ENCODE measurements at places on chromosomes 6 and 20.

DNA sequence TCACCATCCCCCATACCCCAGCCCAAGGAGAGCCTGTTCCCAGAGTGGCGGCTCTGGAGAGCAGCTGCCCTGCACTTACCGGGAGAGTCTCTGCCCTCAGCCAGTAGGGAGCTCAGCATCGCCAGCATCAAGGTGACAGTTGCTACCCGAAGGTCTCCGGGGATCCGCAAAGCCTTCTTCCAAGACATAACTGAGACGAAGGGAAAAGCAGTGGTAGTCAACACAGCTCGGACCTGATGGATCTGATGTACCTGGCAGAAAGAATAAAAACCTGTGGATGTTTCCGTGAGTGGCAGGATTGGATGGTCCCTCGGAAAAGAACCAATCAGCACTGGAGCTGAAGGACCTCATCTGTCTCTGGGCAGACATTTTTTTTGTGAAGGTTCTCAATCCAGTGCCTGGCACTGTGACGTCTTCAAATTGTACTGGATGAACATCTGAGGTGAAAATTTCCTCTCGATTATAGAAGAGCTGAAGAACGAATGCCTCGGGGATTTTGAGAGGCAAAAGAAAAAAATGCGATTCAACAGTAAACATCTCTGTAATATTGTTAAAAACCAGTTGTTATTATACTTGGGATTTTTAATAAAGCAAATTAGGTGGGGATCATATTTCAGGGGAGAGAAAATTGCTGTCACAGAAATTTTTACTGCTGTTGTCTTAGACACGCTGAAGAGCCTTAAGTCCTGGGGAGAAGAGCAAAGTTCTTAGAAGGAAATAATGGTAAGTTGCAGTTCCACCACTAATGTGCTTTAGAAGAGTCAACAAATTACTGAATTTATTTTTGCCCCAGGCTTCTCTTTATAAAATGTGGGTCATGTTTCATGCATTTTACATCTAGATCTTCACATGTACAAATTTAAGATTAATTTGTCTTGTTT is at the start of gene HLA-DQB1:
Gene HLA-DQB1 (minus strand): TSS at position 238 of the 881 bp plus-strand sequence. CDS start 50 bp downstream, at position 188.
- DNase-seq, result peak; percentile 37

GRCh38 chr6:36171573-36171972 is 25.0 kb upstream of the BRPF3 start:
- no peak for DNase-seq

GRCh38 chr6:18028332-18028731 is 40.9 kb upstream of the KIF13A start:
- no peak for DNase-seq

DNA sequence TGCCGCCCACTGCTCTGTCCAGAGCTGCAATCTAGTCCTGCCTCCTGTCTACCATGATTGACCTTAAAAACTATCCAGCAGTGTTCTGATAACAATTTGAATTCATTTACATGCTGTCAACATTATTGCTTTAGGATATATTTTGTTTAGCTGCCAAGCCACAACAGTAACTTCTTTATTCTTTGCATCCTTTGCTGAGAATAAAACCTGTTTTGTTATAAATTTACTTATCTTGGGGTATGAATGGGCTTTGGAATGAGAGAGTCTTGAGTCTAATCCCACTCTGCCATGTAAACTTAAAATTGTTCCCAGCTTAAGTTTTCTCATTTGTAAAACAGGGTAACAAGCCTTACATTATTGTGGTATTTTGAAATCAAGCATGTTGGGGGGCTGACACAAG is 116.4 kb downstream of the FLRT3 start:
- DNase-seq, result no peak

GRCh38 chr6:154882107-154882506 is 113.0 kb upstream of the TIAM2 start:
- DNase-seq, result no peak

Measured in stimulated activated CD8-positive, alpha-beta memory T cell treated with anti-CD3 and anti-CD28 coated beads, Interleukin-15, amount 100 ng/mL, for 1 hour (primary cell).